ENCODE measurements at places on chromosomes 5 and 9.

GRCh38 chr5:96637196-96637595 is 25.0 kb upstream of the CAST start:
- DNase-seq: no peak

GRCh38 chr5:174358276-174358675 is 312.8 kb downstream of the NSG2 start:
- DNase-seq: no peak

DNA sequence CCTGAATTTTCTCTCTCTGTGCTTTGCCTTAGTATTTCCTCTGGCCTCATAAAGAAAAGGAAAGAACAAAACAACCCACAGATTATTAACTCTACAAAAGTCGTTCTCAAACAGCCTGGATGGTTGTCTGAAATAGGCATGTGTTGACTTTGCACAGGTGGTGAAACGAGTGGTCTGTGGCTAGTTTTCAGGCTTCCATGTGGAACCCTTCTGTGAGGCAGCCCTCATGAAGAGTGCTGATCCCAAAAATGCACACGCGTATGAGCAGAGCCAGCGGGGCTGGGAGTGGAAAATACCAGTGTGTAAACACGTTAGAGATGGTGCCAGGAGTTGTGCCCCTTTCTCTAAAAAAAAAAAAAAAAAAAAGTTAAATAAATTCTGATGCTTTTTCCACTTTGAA is 4.9 kb upstream of the PSAT1 start:
- no peak for DNase-seq

- no peak for DNase-seq
Observed at GRCh38 chr9:108052431-108053080, 563.0 kb upstream of the KLF4 start.

- DNase-seq: no peak
Observed at GRCh38 chr9:38421498-38422211, 2.6 kb downstream of the IGFBPL1 start.

- no peak for DNase-seq
Observed at GRCh38 chr9:68643901-68644809, 60.9 kb upstream of the PIP5K1B start.

DNA sequence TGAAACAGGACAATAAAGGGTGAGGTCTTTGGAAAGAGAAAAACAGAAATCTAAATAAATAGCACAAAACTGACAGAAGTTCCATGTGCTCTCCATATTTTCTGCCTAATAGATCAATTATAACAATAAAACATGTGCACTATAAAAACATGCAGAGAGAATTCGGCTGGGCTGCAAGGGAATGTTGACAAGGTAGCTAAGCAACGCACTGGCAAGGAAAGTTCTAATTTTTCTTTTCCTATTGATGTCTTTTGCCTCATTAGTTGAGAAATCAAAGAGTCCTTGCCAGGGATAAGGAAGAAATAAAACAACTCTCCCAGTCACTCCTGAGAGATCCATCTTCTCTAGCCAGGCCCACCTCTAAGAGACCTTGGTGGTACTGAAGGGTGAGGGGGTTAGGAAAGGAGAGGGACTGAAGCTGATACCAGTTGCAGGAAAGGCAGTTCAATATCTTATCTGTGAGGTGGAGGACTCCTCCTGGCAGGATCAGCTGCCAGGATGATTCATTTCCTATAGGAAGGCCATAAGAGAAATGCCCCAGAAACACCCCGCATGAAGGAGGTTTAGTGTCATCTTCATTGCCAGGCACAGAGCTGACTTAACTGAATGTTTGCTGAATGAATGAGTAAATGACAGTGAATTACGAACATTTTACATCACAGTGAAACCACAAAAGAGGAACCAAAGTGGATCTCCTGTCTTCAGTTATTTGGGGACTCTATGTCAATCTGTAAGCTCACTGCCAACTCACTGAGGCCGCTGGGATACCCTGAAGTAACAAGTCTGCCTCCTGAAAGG is 63.7 kb upstream of the IFNK start:
- DNase-seq: no peak

DNA sequence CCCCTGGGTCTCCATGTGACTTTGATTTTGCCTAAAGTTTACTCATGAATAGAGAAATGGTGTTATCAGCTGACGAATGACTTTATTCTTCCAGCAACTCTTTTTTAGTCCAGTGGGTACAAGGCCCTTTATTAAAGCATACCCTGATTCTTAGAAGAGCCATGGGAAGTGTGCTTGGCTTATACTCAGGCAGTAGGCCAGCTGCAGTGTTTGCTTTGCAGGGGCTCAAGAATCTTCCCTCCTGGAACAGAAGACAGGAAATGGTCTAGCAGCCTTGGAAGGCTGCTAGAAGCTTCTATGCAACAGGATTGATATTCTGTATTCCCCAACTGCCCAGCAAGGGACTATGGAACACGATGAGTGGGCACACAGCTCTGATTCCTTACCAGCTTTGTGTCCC is 73.4 kb upstream of the PLPP6 start:
- no peak for DNase-seq

GRCh38 chr9:21933281-21933680 is 60.9 kb downstream of the CDKN2A start:
- no peak for DNase-seq

- DNase-seq: no peak
Observed at GRCh38 chr5:100818340-100818739, 84.7 kb downstream of the ST8SIA4 start.

DNA sequence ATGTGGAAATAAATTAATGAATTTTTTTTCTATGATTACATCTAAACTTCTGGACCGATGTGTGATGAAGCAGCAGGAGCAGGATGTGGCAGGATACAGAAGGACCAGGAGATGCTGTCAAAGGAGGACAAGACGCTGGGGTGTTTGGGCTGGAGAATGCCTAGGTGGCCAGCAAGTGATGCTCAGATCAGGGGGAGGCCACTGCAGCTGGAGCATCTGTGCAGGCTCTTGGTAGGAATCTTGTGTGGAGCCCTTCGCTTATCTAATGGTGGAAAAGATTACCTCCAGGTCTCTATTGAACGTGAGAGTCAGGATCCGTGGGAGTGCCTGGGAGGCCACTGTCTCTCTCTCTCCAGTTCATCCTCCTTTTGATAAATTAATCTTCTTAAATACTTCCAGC is 79.8 kb downstream of the MRPL36 start:
- DNase-seq: no peak

DNA sequence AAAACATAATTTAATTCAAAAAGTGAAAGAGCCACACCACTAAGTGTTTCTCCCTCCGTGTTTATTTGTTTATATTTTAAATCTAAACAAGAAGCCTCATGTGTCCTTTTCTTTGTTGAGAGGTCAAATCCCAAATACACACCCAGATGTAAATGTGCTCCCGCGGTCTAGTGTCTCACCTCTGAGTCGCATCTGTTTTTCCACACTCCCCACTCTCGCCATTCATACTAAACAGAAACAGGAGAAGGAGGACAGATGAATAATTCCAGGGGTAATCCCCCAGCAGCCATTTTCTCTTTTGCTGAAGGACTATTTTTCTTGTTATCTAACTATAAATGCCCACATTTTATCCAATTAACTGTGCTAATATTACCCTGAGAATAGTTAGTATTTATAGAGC is 361.6 kb upstream of the RIOK2 start:
- no peak for DNase-seq

DNA sequence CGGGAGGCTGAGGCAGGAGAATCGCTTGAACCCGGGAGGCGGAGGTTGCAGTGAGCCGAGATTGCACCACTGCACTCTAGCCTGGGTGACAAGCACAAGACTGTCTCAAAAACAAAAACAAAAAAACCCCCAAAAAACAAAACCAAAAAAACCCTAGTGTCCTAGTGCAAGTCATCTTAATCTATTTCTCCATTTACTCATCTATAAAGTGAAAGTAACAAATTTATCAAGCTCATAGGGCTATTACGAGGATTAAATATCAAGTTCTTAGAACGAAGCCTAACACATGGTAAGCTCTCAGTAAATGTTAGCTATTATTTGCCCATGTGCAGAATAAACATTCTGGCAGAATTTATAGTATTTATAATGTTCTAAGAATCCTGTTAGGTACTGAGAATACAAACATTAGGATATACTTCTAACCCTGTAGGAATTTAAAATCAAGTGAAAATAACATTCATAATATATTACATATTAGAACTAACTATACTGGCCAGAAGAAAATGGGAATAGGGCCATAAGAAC is 45.0 kb downstream of the GOLPH3 start:
- DNase-seq: no peak

DNA sequence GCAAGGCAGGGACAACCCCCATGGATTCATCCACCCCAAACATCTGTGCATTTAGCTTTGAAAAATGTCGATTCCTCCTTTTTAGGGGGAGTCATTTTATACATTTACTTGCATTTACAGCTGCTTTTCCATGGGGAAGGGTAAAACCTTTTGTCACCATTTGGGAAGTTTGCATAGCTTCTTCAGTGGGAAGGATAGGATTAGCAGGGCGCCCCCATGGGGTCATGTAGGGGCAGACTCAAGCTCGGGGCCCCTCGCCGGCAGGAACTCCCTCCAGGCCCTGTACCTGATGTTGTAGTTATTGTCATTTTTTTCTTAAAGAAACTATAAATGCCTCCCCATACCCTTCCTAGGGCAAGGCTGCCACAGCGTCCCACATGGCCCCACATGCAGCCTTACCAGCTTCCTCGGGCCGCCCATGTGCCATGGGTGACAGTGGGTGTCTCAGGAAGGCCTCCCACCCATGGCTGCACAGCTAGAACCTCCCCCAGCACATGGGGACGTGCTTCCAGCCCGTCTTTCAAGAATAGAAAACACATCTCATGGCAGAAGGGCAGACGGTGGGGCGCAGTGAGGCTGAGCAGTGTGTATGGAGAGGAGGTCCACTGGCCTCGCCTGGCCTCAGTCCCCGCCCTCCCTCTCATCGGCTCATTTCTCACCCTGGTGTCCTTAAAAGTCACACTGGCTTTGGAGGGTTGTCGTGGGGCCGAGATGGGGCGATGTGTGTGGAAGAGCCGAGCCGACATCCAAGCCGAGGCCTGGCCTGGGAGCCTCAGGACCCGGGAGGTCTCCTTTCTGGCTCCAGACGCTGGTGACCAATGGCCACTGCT is 76.1 kb upstream of the OTULINL start:
- no peak for DNase-seq

- no peak for DNase-seq
Observed at GRCh38 chr5:134845335-134845851, 375 bp upstream of the C5orf24 start.

- no peak for DNase-seq
Observed at GRCh38 chr9:7164440-7165330, 406.9 kb downstream of the KDM4C start.

DNA sequence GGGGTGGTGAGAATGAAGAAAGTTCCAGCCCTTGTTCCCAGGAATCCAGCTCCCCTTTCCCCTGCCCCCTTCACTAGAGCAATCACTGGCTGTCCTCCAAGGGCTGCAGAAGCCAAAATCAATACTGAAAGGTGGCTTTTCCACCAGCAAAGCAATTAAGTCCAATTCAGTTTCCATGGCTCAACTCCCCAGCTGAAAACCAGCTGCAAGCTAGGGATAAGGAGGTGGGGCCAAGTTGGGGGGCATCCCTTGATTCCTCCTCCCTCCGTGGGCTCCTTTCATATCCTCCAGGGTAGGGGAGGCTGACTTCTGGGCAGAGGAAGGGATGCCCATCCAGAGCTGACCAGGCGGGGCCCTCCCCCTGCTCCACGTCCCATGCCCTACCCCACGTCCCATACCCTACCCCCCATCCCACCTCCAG is 22.7 kb downstream of the CAMK2A start:
- DNase-seq: no peak

GRCh38 chr9:126398403-126399058 is 71.9 kb downstream of the MVB12B start:
- DNase-seq: peak; percentile 42

DNA sequence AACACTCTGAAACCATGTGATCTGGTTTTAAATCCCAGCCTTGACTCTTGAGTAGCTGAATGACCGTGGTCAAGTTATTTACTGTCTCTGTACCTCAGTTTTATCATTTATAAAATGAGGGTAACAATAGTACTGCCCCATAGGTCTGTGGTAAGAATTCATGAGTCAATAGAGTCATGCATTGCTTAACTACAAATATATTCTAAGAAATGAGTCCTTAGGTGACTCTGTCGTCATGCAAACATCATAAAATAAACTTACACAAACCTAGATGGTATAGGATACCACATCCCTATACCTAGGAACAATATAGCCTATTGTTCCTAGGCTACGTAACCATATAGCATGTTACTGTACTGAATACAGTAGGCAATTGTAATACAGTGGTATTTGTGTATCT is 20.3 kb upstream of the ABCA1 start:
- DNase-seq: no peak

- no peak for DNase-seq
Observed at GRCh38 chr9:126947529-126947928, 32.9 kb downstream of the RALGPS1 start.

DNA sequence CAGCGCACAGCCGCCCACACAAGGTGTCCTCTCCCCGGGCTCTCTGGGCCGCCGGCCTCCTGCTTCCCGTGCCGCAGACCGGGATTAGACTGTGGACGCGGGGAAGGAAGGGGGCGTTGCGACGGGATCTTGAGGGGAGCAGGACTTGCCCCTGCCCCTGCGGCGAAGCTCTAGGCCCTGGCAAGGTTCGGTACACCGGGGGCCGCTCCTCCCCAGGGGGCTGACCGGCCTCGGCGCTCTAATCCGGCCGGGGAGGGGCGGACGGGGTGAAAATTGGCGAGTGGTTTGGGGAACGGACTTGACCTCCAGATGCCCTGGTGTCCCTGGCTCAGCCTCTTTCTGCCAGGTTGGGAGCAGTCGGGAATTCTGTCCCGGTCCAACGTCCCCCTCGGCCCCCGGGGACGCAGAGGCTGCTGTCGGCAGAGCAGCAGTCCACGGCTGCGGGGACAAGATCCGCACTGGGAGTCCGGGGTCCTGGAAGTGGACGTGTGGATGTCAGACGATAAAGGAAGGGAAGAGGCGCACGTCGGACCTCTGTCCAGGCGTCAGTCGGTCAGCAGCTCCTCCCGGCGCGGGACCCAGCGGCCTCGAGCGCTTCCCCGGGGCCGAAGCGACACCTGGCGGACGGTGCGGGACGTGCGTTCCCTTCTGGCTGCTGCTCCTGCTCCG is 1.9 kb upstream of the CNTFR start:
- peak; percentile 56 for DNase-seq

- no peak for DNase-seq
Observed at GRCh38 chr5:126443374-126443851, 20.2 kb downstream of the GRAMD2B start.

GRCh38 chr5:172835290-172835993 is 1.4 kb downstream of the ERGIC1 start:
- no peak for DNase-seq

- no peak for DNase-seq
Observed at GRCh38 chr5:127013407-127013806, 17.0 kb downstream of the MARCHF3 start.

DNA sequence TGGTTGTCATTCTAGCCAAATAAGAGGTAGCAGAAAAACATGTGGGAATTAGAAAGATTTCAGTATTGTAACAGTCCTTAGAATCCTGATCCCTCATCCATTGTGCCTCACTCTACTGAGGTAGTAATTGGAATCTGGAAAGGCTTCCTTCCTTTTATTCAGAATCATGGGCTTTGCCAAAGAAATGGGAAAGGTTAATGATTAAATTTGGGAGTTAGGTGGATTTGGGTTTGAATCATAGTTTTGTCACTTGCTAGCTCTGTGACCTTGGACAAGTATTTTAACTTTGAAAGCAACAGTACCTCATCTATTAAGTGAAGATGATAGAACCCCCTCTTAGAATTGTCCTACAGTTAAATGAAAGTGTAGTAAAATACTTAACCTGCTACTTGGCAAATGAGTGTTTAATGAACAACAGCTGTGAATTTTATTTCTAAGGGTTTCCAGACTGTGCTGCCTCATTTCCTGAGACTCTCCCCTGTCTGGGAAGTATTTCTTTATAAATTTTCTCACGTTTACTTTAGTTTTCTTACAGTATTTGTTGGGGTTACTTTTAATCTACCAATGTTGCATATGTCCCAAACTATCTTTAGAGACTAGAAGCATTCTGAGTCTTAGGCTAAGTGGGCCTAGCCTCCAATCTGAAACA is 11.7 kb downstream of the SPDL1 start:
- DNase-seq: no peak

Measured in stimulated activated CD8-positive, alpha-beta memory T cell treated with anti-CD3 and anti-CD28 coated beads, Interleukin-4, amount 100 ng/mL, for 1 hour (primary cell).